ENCODE measurements at places on chromosomes 2 and 18. TPM values are rescaled to one million over a fixed set of nuclear protein-coding genes. Genes with fewer than 3 reads are reported as not detected.

DNA sequence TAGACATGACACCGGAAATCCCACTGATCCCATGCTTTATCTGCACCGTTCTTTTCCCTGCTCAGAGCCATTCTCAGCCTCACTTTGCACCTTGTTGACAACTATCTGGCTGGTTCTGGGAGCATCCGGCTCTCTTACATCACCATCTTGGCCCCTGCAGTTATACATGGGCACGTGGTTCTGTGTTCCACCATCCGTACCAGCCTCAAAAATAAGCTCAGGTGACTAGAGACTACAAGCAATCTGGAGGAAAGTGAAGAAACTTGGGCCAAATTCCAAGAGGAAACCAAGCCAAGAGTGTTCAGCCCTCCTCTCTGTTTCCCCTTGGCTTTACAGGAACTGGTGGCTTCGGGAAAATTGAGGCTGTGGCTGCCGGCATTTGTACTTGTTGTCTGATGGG, 244.6 kb upstream of the ACVR2A start:
- DNase-seq: no peak

ZNF385B gene
- total RNA-seq: 70.8 TPM

DNA sequence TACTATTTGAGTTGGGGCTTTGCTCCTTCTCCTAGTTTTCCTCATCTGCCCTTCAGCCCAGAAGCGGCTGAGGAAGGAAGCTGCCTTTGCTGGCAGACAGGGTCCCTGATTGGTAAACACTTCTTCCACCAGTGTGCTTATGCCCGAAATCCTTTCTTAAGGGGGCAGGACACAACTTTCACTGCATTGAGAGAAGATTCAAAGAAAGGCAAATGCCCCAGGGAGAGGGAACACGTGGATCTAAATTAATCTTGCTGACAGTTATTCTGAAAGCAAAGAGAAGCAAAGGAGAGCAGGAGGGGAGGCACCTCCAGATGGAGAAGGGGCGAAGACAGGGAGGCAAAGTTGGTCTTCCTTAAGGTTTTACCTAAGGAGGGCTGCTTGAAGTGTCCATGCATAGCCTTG, 92.1 kb upstream of the EFEMP1 start:
- DNase-seq: no peak

DNA sequence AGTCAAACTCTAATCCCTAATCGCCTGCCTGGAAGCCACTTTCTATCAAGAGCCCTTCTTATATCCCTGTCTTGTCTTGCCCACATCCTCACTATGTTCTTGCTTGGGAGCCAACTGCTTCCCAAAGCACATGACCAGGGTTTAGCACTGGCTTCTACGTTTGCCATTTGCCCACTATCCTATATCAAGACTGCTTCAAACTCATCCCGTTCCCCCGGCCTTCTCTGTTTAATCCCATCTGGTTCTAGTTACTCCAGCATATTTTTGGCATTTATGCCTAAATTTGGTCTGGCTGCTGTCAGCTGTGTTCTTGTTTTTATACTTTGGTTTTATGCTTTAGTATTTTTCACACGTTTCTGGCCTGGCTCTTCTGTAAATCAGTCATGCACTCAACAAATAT, 40.2 kb downstream of the POLR1A start:
- DNase-seq: no peak

GRCh38 chr18:41119031-41119430, 836.0 kb upstream of the PIK3C3 start:
- no peak for DNase-seq
